ENCODE measurements at places on chromosomes 4 and X.

DNA sequence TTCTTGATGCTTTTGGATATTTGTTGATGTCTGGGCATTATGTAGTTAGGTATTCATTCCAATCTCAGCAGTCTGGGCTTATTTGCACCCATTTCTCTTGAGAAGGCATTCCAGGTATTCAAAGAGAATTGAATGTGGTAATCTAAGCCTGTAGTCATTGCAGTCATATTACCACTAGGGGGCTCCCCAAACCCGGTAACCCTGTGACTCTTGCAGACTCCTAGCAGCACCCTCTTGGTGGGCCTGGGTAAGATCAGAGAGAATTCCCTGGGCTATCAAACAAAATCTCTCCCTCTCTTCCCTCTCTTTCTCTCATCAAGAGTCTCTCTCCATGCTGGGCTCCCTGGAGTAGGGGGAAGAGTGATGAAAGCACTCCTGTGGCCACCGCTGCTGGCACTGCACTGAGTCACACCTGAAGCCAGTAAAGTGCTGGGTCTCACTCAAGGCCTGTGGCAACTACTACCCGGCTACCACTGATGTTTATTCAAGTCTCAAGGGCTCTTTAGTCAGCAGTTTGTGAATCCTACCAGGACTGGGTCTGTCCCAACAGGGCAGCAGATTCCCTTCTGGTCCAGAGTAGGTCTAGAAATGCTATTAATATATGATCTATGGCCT is 187.7 kb upstream of the NUDT10 start:
- no peak for DNase-seq

- no peak for DNase-seq
These were observed 23.6 kb upstream of the SMPX start for GRCh38 chrX:21781525-21781924.

DNA sequence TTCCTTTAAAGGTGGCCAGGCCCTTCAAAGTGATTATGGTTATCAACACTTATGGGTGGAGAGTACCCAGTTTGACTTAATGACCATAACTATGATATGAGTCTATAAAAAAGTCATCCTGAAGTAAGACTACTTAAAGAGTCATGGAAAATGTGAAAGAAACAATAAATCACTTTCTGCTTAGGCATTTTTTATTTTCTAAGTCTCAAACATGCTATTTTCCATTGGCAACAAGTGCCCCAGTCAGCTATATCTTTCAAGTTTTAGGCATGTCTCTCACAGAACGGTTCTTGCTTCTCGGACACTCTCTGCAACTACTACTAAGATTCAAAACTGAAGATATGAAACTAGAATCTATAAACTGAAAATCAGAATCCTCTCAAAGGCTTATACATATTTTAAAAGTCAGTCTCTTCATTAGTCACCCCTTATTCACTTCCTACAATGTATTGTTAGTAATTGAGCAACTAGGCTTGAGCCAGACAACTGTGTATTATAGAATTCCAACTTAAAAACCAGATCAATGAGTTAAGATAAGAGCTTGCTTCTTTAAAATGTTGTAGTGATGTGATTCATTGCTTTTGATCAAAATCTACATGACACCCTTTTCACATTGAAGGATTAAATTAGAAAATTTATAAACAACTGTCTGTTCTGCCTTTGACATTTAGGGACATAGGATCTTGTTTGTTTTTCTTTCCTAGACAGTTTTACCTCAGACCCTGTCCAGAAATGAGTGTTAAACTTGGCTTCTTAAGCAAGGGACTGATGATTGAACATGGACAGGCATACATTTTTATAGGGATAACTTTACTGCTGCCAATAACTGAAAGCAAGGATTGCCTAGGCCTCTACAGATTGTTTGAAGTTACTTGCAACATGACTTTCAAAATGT is 2.9 kb downstream of the ANTXR2 start:
- no peak for DNase-seq

- no peak for DNase-seq
These were observed 72.6 kb downstream of the GATB start for GRCh38 chr4:151688003-151688784.

DNA sequence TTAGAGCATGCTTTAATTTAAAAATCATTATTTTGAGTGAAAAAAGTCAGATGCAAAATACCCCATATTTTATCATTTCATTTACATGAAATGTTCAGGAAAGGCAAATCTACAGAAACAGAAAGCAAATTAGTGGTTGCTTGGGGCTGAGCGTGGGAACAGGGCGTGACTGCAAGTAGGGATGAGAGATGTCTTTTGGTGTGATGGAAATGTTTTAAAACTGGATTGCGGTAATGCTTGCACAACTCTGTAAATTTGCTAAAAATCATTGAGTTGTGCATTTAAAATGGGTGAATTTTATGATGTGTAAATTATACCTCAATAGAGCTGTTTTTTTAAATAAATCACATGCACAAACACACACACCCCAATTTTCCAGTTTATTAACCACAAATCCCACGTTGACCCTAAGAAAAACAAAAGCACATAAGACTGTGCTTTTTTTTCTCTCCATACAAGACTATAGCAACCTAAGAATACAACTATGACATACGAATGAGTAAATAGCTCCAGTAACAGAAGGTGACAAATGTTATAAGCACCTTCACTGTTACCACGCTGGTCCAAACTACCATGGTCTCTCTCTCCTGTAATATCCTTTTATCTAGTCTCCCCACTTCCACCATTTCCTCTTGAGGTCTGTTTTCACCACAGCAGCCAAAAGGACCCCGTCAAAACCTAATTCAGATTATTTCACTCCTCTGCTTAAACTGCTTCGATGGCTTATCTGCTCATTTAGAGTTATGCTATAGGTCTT is 37.2 kb downstream of the FRMD7 start:
- DNase-seq = no peak

- DNase-seq = no peak
These were observed at the start of gene LRP2BP for GRCh38 chr4:185395238-185395955. Gene LRP2BP (minus strand): TSS chr4:185395924. CDS start chr4:185378186, 17,738 bp downstream.

GRCh38 chrX:33307911-33308354 is 96.6 kb upstream of the DMD start:
- DNase-seq = peak; percentile 44

DNA sequence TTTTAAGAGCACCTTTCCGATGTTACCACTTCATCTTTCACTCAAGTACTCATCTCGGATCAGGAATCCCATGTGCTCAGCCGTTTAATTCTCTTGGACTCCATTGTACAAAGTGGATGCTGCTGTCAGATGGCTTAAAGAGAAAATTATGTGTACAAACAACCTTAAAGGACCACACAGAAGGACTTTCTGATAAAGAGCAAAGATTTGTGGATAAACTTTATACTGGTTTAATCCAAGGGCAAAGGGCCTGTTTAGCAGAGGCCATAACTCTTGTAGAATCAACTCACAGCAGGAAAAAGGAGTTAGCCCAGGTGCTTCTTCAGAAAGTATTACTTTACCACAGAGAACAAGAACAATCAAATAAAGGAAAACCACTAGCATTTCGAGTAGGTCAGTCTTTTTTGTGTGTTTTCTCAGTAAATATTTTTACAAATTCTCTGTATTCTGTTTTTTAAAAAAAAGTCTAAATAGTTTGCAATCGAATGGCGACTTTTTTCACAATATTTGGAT is 20.1 kb downstream of the MMAA start:
- DNase-seq = no peak

DNA sequence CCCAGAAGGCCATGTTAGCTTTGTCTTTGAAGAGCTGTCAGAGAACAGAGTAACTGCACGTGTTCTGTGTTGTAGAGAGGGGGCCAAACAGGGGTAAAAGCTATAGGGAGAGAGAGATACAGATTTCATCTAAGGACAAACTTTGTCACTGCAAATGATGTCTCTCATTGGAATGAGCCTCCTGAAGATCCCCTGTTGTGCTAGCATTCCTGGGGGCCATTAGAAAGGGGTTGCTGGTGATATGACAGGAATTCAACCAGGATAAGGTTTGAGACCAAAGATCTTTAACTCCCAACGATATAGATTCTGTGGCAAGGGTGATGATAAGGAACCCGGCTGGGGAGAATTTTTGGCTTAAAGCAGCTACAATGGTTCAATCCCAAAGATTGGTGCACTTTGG is 16.8 kb downstream of the MID1 start:
- DNase-seq = no peak

GRCh38 chr4:48254381-48255071 is 15.1 kb downstream of the TEC start:
- DNase-seq = no peak

GRCh38 chr4:177974461-177974860 is 532.2 kb upstream of the AGA start:
- no peak for DNase-seq

DNA sequence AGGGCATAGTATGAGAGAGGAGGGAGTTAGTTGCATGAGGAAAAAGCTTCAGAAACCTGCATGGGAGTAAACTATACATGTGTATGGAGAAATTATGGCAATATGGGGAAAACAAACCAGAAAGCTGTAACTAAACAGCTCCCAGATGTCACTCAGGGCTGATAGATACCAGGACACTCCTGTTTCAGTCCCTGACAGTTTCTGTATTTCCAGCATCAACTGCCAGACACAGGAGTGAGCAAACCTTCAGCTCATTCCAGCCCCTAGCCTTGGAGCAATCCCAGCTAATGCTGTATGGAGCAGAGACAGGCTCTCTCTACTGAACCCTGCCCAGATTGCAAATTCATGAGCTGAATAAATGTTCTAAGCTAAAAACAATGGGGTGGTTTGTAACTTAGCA is 382.9 kb upstream of the MAGEB18 start:
- DNase-seq = no peak

DNA sequence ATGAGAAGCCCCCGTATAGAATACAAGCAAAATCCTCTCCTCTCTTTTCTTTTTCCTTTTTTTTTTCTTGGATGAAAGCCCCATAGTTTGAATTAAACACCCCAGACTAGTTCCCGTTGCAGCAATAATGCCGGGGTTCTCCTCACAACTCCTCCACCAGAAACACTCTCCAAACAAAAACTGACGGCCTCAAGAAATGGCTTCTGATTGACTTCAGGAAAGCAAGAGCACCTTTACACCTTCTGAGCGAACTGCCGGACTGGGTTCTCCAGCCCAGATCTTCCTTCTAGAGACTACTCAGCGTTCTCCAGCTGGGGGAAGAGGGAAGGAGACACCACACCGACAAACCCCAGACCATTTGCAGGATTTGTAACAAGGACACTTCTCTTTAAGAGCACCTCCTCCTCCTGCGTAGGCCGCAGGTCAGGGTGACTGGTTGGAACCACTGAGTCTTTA is 4.0 kb downstream of the HAND2 start:
- DNase-seq = no peak

DNA sequence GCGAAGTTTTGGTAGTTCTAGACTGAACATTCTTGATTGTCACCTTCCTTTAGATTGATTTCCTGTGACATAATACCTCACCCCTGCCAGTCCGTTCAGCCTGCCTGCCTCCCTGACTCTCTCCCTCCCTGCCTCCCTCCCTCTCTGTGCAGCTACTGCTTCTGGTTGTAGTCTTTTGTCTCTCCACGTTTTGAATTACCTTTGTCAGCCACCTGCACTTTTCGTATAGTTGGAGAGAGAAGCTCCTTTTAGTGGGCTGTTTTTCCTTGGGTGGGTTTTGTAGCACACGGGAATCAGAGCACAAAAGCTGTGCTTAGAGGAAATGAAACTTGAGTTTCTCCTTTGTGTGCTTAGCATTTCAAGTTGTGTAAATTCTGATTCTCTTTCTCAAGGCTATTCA is 32.6 kb upstream of the MSMO1 start:
- no peak for DNase-seq

GRCh38 chrX:16113978-16114565 is 9.3 kb upstream of the GRPR start:
- no peak for DNase-seq

DNA sequence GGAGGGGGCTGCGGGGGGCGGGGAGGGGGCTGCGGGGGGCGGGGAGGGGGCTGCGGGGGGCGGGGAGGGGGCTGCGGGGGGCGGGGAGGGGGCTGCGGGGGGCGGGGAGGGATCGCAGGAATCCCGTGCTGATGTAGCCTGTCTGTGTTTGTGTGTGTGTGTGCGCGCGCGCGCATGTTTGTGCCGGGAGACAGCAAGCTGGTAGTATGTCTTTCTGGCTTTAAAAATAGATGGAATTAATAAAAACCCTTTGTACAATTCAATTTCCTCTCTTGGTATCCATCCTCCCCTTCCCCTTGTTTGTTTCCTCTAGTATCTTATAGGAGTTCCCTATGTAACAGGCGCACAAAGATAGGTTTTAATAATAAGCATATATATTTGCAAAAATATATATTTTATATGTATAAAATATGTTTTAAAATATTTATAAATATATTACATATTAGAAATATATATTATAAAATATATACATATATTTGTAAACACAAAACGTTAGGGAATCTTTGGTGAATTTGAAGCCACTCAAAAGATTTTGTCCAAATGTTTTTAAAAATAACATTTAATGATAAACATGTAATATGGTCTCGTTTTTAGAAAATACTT is 782 bp downstream of the ARHGAP24 start:
- DNase-seq = no peak

GRCh38 chr4:144906181-144906925 is 191.6 kb downstream of the ANAPC10 start:
- DNase-seq = no peak

GRCh38 chr4:37725718-37726117 is 39.5 kb upstream of the RELL1 start:
- no peak for DNase-seq

GRCh38 chrX:28880136-28880535 is 292.9 kb downstream of the IL1RAPL1 start:
- no peak for DNase-seq

- DNase-seq = no peak
These were observed 712 bp downstream of the PNPLA4 start for GRCh38 chrX:7926501-7926900.

DNA sequence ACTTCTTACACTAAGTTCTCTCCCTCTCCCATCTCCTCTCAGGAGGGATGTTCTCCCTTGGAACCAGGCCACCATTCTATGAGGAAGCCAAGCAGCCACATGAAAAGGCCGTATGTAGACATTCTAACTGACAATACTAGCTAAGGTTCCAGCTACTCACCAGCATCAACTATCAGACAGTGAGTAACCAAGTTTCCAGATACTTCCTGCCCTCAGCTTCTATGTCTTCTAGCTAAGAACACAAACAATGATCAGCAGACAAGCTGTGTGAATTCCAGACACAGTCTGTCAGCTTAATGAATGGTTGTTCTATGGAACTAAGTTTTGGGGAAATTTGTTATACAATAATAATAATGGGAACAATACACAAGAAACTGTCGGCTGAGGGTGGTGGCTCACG is 50.8 kb downstream of the SMIM14 start:
- no peak for DNase-seq

- DNase-seq = no peak
These were observed 1047.6 kb downstream of the TECRL start for GRCh38 chr4:63361628-63362027.

- DNase-seq = no peak
These were observed at the start of gene FAM149A for GRCh38 chr4:186104114-186104889. Gene FAM149A (plus strand): TSS chr4:186104704.

GRCh38 chr4:151322570-151322969 is 2.8 kb downstream of the SH3D19 start:
- DNase-seq = no peak

DNA sequence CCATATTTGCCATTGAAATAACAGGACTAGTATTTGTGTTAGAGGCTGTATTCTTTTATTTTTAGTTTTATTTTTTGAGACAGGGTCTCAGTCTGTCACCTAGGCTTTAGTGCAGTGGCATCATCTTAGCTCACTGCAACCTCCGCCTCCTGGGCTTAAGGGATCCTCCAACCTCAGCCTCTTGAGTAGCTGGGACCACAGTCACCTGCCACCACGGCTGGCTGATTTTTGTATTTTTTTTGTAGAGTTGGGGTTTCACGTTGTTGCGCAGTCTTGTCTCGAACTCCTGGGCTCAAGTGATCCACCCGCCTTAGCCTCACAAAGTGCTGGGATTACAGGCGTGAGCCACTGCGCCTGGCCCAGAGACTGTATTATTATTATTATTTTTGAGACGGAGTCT is 15.3 kb downstream of the TMEM131L start:
- no peak for DNase-seq

All from keratinocyte (primary cell).